Activated CD8-positive, alpha-beta memory T cell treated with anti-CD3 and anti-CD28 coated beads for 4 hours (primary cell): ENCODE measurements at places on chromosomes 2 and 18.
A peak's percentile ranks its signal among the peaks of the same experiment; 100 is the strongest.

DNA sequence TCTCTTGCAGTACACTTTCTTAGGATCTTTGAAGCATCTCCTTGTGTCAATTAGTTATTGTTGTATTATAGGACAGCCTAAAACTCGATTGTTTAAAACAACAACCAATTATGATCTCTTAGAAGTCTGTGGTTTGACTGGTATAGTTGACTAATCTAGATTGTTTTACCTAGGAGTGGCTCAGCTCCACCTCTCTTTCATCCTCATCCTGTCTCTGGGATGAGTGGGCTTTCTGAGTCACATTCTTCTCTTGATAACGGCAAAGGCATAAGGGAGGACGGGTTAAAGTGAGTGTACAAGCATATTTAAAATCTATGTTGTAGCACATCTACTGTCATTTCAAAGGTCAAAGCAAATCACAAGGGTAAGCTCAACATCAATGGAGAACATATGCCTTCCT is 102.3 kb upstream of the GULP1 start:
- DNase-seq, result no peak

DNA sequence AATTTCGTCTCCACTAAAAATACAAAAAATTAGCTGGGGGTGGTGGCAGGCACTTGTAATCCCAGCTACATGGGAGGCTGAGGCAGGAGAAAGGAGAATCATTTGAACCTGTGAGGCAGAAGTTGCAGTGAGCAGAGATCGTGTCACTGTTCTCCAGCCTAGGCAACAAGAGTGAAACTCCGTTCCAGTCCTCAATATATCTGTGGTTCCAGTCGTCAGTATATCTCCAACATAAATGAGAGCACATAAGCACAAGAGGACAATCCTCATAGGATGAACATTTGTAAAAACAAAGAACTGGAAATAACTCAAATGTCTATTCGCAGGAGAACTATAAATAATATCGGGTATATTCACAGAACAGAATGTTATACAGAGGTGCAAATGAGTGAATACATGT is 13.1 kb upstream of the PLEK start:
- DNase-seq, result no peak

DNA sequence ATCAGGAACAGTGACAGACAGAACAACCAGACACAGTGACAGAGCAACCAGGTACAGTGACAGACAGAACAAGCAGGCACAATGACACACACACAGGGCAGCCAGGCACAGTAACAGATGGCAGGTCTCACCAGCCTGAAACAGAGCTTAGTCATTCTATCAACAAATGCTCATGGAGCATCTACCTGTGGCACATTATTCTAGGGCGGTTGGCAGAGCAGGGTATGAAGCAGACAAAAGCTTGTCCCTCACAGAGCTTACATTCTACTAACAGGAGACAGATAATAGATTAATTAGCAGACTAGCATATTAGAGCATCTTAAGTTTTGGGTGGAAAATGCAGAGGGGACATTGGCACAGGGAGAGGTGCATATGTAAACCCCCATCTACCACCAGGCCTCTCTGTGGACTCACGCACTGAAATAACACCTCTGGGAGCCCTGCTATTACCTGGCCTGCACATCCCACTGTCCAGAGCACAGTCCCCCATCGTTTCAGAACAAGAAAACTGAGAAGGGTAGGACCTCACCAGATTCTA is 64.1 kb upstream of the RAB6C start:
- no peak for DNase-seq

- no peak for DNase-seq
Measured at GRCh38 chr2:63000801-63001200, 49.8 kb upstream of the OTX1 start.

DNA sequence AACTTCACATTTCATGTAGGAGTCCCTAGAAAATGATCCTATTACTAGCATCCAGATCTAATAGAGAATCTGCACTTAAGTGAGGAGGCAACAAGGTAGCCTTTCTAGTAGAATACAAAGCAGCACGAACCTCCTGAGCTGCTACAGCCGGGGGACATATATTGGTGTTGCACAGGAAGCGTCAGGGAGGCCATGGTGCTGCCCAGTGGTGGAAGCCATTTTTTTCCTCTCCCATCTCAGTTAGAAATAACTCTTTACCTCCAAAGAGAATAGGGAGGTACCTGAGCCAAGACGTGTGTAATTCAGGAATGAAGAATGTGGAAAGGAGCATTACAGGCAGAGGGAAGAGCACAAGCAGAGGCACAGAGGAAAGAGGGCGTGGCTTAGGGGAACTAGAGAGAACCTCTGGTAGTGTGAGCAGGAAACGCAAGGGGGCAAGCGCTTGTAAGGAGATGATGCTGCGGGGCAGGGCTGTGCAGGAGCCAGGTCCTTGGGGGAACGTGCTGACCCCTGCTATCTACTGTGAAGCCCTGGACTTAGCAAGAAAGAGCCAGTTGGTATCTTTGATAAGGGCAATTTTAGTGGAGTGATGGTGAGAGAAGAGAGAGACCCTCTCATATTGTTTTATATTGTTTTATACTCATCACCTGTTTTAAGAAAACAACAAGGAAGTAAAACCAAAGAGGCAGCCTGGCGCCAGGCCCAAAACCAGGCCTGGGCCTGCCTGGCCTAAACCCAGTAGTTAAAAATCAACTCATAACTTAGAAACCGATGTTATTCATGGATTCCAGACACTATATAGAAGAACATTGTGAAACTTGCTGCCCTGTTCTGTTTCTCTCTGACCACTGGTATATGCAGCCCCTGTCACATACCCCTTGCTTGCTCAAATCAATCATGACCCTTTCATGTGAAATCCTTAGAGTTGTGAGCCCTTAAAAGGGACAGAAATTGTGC is 50.0 kb upstream of the TTC39C start:
- peak; percentile 25 for DNase-seq

- DNase-seq, result no peak
Measured at GRCh38 chr2:181070836-181071200, 90.4 kb downstream of the UBE2E3 start.

- DNase-seq, result no peak
Measured at GRCh38 chr2:229578052-229578846, 136.1 kb downstream of the DNER start.

DNA sequence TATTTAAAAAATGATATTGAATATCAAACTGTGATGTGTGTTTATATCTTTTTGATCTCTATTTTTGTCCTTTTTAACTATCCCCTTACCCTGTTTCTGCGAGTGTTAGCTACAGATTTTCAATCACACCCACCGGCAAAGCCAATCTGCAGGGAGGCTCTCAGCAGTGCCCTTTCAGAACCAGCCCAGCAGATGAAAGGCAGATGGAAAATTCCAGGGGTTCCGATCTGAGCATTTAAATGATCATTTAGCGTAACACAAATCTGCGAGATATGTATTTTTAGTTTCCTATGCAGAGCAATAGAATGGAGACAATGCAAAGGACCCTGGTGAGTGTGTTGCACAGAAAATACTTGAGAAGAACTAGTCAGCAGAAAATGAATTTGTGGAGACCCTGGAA is 2170.5 kb upstream of the PIK3C3 start:
- no peak for DNase-seq

- DNase-seq, result no peak
Measured at GRCh38 chr2:108325756-108326155, 37.1 kb downstream of the SULT1C2 start.

DNA sequence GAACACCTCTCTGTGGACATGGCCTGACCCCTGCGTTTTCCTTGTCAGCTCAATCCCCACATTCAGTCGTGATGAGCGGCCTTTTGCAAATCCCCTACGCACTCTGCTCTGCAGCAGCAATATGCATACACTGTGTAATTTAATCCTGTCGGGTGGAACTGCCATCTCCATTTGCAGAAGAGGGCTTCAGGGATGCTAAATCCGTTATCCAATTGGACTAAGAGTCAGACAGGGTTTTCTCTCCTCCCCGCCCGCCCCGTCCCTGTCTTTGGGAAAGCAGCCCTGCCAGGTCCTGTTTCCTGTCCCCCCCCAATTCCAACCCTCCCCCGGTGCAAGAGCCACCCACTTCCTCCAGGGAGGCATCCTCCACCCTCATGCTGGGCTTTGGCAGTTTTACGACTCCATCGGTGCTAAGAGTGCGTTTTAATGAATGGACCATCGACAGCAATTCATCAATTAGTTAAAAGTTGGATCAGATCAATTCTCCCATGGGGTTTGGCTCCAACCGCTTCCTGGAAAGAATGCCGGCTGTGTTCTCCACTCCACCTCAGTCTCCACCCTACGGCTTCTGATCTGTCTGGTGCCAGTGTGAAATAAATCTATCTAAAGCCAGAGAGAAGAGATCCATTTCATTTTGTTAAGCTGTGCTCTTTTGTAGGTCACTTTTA is 53.5 kb upstream of the ASAP2 start:
- no peak for DNase-seq

DNA sequence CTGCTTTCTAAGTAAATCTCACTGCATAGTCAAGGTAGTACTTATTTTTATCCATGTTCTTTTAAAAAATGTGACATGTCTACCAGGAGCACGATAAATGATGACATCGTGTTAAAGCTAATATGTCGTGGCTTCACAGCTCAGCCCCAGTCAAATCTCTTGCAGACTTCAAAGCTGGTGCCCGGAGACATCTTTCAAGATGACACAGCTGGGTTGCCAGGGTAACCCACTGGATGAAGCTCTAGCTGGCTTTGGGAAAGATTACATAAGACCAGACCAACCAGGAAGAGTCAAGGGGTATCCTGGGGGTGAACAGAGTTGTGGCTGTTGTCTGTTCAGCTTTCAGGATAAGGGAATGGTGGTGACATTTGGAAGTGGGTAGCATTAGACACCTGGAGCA is 67.8 kb downstream of the VSNL1 start:
- no peak for DNase-seq

DNA sequence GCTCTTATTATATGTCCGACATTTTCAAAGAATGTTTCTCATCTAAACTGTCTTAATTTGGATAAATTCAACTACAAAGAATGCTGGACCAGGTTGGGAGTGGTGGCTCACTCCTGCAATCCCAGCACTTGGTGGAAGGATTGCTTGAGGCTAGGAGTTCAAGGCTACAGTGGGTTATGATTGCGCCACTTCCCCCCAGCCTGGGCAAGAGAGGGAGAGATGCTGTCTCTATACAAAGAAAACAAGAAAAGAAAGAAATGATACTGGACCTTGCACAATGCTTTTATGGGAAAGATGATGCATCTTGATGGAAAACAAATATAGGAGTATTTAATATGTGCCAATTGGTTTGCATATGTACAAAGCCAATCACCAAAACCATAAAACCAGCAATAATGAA is 296.7 kb downstream of the LPIN1 start:
- no peak for DNase-seq

DNA sequence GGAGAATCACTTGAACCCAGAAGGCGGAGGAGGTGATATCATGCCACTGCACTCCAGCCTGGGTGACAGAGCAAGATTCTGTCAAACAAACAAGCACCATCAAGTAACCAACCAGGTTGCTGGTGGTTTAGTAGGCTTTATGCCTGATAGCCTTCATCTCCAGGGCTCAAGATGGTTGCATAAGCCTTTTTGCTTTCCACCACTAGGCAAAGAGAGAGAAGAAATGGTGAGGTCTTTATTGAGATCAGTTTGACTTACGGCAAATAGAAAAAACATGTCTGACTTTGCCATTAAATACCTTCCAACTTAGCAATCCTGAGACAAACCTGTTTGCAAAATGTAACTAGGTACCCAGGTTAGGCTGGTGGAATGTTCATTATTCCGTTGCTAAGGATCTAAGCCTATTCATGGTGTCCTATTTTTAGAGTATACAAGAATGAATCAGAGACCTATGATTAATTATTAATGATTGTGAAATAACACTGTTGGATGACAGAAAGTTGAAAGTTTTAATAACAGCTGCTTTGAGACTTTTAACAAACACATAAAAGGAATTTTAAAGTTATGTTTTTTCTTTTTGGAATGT is 53.5 kb upstream of the SLC38A11 start:
- no peak for DNase-seq

GRCh38 chr2:105860567-105860966 is 115.9 kb downstream of the NCK2 start:
- DNase-seq, result no peak

DNA sequence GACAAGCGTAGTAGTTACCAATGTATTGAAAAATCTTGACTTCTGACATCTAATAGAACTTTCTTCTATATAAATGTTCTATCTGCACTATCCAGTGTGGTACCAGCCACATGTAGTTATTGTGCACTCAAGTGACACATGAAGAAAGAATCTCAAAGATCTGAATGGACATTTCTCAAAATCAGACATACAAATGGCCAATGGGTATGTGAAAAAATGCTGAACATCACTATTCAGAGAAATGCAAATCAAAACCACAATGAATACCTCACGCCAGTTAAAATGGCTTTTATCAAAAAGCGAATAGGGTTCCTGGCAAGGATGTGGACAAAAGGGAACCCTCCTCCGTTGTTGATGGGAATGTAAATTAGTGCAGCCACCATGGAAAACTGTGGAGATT is 37.5 kb upstream of the SMCHD1 start:
- DNase-seq, result no peak
